SJCRH30 (cell line): ENCODE measurements at places on chromosomes 13 and 19. TPM values are rescaled to one million over a fixed set of nuclear protein-coding genes. Genes with fewer than 3 reads are reported as not detected.

The ALDH16A1 gene
- 11.0 and 12.3 TPM in 2 replicates for total RNA-seq

The CEACAM7 gene
- total RNA-seq, result not detected in 2 replicates

The SYT3 gene
- 1.5 and 1.8 TPM in 2 replicates for total RNA-seq

The EDNRB gene
- 0.12 and 0.15 TPM in 2 replicates for total RNA-seq

The OLFM2 gene
- total RNA-seq, result 0.20 TPM in 1 of 2 replicates, not detected in the other

The MPND gene
- 3.8 and 8.3 TPM in 2 replicates for total RNA-seq
